ENCODE measurements at places on chromosomes 6 and 20.

DNA sequence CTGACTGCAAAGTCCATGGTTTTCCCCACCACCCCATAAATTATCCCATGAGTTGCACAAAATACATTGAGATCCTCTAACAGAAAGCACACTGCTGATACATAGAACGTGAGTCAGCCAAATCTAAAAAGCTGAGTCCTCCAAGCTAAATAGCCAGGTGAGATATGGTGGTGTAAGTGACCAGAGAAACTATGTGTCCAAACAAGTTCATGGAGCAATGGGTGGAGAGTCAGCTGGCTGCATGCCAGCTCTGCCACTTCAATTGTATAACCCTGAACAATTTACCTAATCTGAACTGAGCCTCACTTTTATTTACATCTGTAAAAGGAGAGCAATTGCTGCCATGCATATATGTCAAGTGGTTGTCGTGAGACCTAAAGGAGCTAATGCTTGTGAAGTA, 9.7 kb downstream of the SNAP25 start:
- DNase-seq, result no peak

GRCh38 chr6:166648846-166649245, 21.8 kb upstream of the RPS6KA2 start:
- DNase-seq, result no peak

DNA sequence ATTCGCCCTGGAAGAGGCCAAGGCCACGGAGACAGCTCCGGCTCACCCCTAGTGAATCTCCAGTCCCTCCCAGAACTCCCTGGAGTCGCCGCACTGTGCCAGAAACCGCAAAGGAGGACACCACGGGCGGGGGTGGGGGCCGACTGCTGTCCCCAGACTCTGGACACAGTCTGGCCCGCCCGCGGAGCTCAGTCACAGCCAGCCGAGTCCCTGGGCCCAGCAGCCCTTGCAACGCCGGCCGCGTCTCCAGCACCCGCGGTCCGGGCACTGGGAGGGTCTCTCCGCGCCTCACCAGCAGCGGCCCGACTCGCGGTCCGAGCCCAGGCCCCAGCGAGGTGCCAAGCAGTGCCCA, 518 bp downstream of the PEX6 start:
- no peak for DNase-seq

GRCh38 chr20:49765413-49765736, 47.3 kb upstream of the SLC9A8 start:
- DNase-seq, result no peak

- DNase-seq, result no peak
Observed at GRCh38 chr20:36352843-36353553, 46.9 kb downstream of the DLGAP4 start.

- DNase-seq, result no peak
Observed at GRCh38 chr6:137471986-137472385, 22.2 kb downstream of the OLIG3 start.

DNA sequence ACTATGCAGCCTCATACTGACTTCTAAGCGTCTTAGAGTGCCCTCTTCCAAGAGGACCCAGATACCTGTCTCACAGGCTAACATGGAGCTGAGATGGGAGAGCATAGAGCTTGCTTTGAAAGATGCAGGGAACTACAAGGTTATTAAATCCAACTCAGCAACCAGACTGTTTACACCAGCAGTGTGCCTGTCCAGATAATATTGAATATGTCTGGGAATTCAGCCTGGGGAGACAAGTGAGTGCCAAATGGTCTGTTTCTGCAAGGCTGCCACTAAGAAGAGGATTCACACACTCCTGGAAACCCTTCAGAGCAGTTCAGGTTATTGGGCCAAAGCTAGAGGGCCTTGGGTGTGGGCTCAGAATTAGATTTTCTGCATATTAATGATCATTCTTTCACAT, 547.8 kb downstream of the PTPRT start:
- no peak for DNase-seq

Data from activated CD8-positive, alpha-beta memory T cell treated with anti-CD3 and anti-CD28 coated beads for 1 hour (primary cell).